ENCODE measurements at places on chromosomes 7 and 10.

GRCh38 chr7:74441801-74442200, 11.9 kb upstream of the GTF2IRD1 start:
- no peak for DNase-seq

GRCh38 chr10:18229826-18230225, 89.6 kb downstream of the CACNB2 start:
- DNase-seq, result no peak

GRCh38 chr7:156759579-156760202, 119.1 kb downstream of the RNF32 start:
- DNase-seq, result no peak

- no peak for DNase-seq
Measured at GRCh38 chr10:114286921-114287320, 47.9 kb downstream of the VWA2 start.

- no peak for DNase-seq
Measured at GRCh38 chr10:43983856-43984271, 335.2 kb upstream of the ZNF32 start.

DNA sequence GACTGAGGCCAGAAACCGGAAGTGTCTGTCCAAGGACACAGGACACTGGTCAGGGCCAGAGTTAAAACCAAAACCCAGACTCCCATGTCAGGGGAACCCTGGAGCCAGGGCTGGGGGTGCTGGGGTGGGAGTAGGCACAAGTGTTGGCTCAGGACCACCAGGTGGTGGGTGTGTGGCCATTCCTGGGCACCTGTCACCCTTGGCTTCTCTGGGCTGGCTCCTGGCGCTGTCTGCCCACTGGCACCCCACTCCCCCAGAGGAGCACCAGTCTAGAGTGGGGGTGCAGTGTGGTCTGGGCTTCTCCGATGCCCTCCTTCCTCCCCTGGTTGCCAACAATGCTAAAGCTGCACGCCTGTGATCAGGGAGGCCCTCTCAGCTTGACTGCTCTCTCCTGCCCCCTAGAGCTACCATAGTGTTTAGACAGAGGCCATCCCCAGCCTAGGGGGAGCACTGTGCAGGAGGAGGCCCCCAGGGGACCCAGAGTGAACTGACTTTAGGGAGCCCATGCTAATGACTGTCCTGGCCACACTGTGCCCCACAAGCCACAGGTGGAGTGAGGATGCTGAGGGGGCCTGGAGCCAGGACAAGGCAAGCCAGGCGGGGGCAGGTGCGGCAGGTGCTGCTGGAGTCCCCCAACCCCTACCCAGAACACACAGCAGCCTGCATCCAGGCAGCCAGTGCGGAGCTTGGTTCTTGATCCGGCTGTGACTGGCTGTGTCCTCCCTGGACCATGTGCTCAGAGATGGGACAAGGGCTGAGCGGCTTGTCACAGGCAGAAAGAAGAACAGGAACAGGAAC, 11.0 kb downstream of the RASGEF1A start:
- no peak for DNase-seq

DNA sequence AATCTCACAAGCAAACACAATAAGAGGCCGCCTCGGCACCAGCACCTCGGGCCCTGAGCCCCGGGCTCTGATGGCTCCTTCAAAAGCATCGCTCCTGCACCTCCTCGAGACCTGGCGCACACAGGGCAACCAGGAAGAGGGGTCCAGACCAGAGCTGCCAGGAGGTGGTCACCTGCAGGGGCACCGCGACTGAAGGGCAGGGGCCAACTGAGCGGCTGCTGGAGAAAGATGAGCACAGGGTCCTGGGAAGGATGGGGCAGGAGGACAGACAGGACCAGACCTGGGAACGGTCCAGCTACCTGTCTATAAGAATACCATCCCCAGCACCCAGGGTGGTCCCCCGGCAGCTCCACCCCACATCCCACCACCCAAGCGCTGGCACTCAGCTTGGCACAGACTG, 20.8 kb downstream of the MAD1L1 start:
- no peak for DNase-seq

- DNase-seq, result no peak
Measured at GRCh38 chr10:5479481-5480161, 19.7 kb downstream of the CALML5 start.

DNA sequence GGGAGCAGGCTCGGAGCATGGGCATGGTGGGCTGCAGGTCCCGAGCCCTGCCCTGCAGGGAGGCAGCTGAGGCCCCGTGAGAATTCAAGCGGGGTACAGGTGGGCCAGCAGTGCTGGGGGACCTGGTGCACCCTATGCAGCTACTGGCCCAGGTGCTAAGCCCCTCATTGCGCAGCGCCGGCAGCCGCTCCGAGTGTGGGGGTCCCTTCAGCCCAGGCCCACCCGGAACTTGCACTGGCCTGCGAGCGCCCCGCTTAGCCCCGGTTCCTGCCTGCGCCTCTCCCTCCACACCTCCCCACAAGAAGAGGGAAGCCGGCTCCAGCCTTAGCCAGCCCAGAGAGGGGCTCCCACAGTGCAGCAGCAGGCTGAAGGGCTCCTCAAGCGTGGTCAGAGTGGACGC, 250.7 kb downstream of the CRPPA start:
- DNase-seq, result no peak

DNA sequence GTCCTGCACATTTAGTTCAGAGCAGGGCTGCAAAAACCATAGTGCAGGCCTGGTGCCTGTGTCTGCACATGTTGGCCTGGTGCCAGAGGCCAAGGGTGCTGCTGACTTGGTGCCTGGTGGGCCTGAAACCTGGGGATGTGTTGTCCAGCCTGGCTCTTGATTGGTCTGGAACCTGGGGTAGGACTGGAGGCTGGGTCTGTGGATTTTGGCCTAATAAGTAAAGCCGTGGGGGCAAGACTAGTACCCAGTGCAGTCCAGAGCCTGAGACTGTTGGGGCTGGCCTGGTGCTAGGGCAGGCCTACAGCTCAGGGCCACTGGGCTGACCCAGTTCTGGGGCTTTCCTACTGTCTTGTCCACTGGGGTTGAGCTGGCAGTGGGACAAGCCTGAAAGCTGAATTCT, 817.9 kb downstream of the DNAJB9 start:
- DNase-seq, result no peak

- DNase-seq, result no peak
Measured at GRCh38 chr7:143245123-143245522, 18.1 kb upstream of the GSTK1 start.

- no peak for DNase-seq
Measured at GRCh38 chr7:64867863-64868440, 35.1 kb upstream of the ZNF273 start.

GRCh38 chr10:133058331-133059092, 29.2 kb upstream of the ADGRA1 start:
- DNase-seq, result no peak

DNA sequence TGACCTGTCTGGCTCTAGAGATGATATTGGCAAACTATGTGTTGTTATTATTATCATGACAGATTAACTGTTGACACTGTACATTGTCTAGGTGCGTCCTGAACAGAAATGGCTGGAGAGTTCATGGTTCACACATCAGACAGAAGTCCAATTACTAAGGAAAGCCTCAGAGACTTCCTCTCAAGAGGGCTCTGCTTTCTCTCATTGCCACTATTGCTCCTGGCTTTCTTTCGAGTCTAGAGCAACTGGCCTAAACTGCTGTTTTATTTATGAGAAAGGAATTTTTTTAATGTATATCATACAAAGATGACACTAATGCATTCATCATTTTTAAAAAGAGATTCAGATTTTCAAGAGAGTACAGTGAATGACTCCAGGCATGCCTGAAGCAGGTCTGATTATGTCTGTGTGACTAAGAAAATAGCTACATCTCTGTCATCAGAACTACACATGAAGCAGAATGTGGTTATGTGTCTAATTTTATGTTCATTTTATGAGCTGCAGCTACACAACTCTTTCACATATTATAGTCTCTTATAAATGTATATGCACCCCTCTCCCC, 30.4 kb downstream of the NRCAM start:
- DNase-seq, result no peak

- no peak for DNase-seq
Measured at GRCh38 chr7:33979807-33980355, 74.5 kb downstream of the BMPER start.

DNA sequence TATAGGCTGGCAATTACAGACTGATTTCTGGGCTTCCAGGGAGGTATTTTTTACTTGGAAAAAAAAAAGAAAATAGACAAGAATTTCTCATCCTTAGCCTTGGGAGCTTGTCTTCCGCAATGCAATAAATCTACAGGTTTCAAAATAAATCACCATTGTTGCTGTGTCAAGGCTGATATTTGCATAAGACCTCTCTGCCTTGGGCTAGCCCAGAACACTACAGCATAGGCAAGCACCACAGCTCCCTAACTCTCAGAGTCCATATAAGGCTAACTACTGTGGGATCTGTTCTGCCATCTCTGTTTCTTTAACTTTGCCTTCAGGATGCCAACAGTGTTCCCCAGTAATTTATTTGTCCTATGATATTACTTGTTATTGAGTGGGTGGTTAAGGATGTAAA, 64.4 kb downstream of the ZWINT start:
- DNase-seq, result no peak

GRCh38 chr7:86785641-86786040, 141.9 kb downstream of the GRM3 start:
- DNase-seq, result no peak

GRCh38 chr10:17025444-17026295, 103.9 kb downstream of the CUBN start:
- peak; percentile 57 for DNase-seq

DNA sequence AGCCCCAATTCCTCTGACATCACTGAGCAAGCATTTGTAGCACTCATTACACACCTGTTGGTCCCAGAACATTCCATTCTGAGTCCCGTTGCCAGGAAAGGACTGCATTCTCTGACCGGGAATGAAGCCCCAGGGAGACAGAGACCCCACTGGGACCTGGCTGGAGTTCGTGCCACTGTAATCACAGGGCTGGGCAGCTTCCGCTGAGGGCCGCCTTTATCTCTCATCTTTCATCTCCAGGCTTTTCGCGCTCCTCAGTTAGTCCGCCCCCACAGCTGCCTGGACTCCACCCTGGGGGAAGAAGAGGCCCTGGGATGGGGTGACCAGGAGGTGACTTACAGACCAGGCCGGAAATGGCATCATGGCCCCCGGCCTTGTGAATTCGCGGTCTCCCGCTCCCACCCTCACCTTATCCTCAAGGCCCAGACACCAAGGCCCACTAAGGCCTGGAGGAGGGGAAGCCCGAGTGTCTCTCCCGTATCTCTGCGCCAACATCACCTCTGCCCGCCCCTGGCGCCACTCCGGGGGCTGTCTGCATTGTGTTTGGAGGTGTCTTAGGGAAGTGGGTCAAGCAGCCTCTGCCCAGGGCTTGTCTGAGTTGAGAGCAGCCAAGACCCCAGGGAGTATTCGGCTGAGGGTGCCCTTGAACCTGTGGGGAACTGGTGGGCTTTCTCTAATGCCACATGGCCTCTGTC, 75.4 kb downstream of the PROSER2 start:
- DNase-seq, result no peak

DNA sequence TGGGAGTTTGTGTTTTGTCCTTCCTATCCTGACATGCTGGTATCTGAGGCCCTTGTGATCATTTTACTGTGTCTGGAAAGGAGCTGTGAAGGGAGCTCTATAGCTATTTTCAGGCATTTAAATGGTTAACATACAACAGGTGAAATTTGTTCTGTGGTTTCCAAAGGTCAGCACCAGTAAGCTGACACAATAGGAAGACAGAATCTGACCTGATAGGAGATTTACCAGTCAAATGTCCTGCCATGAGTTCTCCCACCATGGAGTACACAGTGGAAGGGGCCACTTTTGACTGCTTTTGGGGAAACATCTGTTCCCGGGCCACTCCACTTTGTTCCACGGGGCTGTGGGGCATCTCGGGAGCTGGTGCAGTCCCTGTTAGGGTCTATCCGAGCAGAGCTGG, 17.6 kb downstream of the FKBP6 start:
- no peak for DNase-seq

DNA sequence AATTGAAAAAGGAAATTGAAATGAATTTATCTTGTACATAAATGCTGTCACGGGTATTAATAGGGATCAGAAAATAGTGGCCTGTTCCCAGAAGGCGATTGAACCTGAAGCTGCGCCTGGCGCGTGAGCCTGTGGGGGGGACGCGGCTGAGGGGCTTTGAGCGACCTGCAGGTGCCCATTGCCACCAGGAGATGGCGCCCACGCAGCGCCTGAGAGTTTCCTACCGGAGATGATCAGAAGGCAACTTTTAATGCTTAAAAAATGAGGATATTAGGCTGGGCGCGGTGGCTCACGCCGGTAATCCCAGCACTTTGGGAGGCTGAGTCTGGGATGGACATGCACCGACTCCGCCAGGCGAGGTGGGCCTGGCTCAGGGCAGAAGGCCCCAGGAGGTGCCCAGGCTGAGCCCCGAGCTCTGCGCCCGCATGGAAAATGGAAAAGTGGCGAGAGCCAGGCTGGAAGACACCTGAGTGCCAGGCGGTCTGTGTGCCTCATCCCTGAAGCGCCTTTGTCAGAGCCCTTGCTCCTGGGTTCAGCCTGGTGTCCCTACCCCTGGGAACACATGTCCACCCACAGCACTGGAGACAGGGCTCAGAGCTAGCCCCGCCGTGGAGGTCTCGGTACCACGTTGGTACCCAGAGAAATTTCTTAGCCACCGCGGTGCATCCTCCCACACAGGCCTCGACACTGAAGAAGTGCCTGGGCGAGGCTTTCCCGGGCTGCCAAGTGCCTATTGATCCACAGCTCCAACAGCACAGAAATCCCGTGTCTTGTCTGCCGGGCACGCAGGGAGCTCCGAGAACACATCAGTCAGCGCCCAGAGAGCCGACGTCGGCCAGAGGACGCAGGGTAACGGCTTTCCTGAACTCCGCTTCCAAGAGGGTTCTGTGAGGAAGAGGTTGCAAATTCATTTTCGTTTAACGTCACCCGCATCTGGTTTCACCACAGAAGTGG, 117.4 kb downstream of the INPP5A start:
- peak; percentile 18 for DNase-seq

DNA sequence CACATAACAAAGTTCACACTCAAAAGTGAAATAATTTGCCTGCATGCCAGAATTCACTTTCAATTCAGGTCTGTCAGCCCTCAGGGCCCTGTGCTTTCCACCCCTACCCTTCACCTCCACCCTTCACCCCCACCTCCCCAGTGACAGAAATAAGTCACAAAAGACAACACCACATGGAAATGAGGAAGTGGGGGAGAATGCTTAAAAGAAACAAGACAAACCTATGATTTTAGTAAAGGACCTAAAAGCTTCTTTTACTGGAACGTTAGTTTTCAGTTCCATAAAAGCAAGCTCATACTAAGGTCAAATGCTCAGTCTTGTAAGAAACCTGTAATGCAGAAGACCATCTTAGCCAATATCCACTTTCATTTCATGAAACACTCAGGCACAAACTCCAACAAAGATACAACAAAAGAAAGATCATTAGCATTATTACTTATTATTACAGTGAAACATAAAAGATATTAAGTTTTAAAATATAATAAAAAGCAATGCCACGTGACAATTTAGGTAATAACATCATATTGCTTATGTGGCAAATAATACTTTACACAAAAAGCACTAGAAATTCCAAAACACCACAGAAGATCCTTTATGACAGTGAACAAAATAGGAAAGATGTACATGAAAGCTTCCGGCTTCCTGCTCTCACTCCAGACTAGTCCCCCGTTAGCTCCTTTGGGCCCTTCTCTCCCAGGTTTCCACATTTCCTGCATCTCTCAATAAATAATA, 112.1 kb downstream of the LMBR1 start:
- no peak for DNase-seq

All from activated CD8-positive, alpha-beta memory T cell treated with anti-CD3 and anti-CD28 coated beads for 4 hours (primary cell).